ENCODE measurements at places on chromosomes 3 and 15.

DNA sequence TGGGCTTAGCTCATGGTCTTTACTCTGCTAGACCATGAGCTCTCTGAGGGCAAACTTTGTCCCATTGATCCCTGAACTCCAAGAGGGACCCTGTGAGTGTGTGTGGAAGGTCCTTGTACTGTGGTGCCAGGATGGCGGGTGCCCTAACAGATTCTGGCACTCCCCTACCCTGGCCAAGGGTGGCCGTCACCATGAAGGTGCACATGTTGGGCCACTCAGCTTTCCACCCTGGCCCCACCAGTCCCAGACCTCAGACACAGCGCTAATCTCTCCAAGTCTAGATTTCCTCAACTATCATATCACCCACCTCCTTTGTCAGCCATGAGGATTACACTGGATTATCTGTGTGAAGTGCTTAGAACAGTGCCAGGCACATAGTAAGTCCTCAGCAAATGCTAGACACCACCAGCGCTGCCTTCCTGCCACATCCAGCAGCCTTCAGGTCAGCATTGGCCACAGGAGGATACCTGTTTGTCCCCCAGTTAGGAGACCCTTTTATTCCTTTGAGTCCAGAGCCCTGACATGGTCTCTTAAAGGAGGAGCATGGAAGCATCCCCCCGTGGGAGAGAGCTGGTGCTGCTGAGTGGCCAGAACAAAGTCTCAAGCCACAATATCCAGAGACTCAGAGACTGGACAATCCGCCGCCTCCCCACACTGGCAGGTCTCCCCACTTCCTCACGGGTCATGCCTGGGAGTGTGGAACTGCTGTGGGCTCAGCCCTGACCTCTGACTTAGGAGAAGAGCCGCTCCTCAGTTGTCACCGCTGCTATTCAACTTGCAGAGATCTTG lies 44.5 kb upstream of the SLCO2A1 start:
- no peak for DNase-seq

- no peak for DNase-seq
Measured at GRCh38 chr15:99425657-99426301, 140.0 kb upstream of the MEF2A start.

DNA sequence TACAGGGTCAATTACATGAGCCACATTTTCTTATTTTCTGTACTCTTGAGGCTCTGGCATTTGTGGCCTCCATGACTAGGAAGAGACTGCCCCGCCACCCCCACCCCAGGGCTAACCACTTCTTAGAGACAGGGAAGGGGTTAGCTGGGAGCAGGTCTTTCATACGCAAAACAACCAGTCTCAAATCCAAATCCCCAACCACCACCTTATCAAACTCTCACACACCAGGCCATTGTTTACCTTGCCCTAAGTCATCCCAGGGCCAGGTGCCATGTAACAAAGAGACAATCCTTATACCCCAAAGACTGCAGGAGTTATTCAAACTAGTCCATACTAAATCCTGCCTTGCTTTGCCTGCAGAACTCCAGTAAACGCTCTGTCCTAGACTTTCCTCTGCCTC lies 77.8 kb downstream of the B3GNT5 start:
- DNase-seq, result no peak

GRCh38 chr3:183807881-183808280 lies 17.5 kb downstream of the MAP6D1 start:
- DNase-seq, result no peak

GRCh38 chr3:143339451-143339850 lies 219.9 kb downstream of the CHST2 start:
- DNase-seq, result no peak

- peak; percentile 17 for DNase-seq
Measured at GRCh38 chr3:69740103-69741021, 1.1 kb downstream of the MITF start.

DNA sequence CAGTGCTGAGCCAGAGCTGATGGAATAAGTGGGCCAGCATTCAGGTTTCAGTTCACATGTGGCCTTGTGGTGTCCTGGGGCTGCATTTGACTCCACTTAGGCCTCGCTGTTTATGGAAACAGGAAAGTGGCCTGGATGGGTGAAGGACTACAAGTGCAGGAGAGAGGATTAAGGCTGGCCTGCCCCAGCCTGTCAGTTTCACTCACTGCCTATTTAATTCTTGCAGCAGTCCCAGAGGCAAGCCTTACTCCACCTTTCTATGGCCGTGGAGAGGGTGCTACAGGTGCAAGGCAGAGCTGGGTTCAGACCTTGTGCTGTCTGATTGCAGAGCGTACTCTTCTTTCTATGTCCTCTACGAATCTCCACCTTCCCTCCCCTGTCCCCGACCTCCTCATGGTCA lies 37.7 kb downstream of the ABHD17C start:
- DNase-seq, result no peak

DNA sequence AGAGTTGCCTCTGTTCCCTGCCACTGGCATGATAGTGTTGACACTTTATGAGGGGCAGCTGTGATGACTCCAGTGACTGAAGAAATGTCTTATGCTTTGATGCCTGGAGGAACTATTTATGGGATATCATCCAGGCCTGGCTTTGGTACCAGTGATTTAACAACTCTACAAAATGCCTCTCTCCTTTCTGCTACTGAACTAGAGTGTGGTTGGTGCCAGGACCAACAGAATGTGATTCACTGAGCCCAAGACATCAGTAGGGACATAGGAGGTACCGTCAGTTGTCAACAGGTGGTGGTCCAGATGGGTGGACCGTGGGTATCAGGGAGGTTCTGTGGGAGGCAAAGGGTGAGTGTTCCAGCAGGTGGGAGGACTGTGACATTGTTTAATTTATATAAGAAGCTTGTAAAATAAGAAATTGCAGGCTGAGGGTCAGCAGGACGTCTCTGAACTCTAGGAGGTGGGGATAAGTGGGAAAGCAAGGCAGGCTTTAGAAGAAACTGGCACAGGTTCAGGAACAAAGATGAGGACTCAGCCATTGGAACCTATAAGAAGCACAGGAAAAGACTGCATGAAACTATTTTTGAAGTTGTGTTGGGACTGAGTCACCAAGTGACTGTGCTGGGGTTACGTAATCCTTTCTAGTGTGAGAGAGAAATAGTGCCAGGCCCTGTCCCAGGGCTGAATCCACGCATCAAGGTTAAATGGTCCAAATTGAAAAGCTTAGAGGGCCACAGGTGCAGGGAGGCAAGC lies 28.5 kb upstream of the SLC7A14 start:
- peak; percentile 79 for DNase-seq

DNA sequence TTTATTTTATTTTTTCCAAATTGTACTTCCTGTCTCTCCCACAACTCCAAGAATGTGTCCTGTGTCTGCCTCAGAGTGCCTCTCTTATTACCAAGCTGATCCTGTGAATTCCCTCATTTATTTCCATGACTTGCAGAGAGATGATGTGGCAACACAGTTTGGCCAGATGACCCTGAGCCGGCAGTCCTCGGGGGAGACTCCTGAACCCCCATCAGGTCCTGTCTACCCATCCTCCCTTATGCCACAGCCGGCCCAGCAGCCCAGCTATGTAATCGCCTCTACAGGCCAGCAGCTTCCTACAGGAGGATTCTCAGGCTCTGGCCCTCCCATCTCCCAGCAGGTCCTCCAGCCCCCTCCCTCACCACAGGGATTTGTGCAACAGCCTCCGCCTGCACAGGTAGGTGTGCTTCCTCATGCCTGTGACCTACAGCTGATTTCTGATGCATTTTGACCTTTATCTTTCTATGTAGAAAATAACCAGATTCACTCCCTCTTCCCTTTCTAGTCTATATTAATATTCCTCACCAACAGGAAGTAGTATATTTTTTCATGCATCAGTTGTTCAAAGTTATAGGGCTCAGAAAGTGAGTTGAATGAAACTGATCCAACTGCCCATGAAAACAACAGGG lies 100.0 kb downstream of the ARPP21 start:
- no peak for DNase-seq

- no peak for DNase-seq
Measured at GRCh38 chr3:145943952-145944351, 217.0 kb downstream of the PLOD2 start.

- peak; percentile 34 for DNase-seq
Measured at GRCh38 chr3:197224034-197224444, 74.4 kb downstream of the DLG1 start.

DNA sequence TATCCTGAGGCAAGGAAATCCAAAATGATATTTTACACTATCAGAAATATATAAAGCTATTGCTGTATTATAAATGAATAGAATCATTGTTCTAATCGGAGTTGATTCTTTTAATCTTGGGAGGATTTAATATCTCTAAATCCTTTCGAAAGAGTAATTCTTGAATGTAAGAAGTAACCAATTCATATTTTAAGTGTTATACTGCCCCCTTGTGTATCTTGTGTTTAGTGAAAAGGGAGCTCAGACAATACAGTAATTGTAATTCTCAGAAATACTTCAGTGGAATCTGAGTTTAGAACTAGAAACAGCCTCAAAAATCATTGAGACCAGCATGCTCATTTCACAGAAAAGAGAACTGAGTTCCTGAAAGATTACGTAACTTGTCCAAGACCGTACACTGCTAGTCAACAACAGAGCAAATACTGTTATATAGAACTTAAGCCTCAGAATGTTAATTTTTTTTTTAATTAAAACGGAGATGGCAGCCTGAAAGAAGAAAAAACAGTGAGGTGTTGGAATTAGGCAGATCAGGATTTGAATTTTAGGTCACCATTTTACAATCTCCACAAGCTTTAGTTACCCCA lies 42.9 kb downstream of the PLCH1 start:
- peak; percentile 30 for DNase-seq

DNA sequence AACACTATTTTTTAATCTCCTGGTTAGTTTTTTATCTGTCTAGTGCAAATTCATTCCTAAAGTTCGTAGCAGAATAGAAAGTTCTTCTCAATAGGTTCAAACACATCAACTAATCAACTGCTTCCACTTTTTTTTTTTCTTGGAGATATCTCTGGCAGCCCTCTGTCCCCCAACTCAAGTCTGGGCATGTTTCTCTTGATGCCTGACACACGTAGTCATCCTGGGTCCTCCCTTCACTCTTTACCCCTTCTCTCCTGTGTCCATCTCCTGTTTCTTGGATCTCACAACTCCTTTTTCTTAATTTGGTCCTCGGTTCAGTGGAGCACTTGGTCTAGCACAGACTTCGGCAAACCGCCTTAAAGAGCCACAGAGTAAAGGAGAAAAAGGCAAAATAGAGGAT lies 14.4 kb downstream of the TNFAIP8L3 start:
- no peak for DNase-seq

GRCh38 chr15:52288051-52288942 lies 7.3 kb downstream of the MYO5C start:
- DNase-seq, result peak; percentile 71

DNA sequence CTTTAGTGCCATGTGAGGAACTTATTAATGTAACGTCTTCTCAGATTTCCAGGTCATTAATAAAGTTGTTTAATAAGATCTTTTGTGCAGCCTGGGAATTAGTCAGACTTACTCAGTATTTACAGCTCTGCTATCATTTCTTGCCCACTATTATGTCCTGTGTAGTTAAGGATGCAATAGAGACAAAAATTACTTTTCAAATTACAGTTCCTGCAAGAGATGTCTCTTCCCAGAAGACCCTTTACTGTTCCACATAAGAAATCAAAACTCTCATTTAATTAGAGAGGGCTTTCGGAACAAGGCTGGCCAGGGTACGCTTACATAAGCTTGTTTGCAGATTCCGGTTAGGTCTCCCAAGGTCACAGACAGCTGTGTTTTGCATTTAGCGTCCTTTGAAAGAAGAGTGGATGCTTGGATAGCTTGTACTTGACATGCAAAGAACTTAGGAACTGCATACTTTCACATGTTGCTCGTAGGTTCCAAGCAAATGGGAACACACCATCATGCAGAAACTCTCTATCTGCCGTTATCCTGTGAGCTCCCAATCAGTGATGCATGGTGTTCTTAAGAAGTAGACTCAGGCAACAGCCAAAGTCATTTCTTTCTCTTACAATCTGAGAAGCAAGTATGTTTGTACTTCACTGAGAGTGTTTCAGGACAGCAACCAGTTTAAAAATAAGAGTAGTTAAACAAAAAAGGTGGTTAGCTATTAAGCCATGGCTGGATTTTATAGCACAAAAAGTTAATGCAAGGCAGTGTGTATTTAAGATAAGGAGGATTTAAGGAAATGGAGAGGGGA lies 37.4 kb downstream of the FILIP1L start:
- DNase-seq, result no peak

GRCh38 chr3:18245721-18246120 lies 179.4 kb downstream of the SATB1 start:
- no peak for DNase-seq

- no peak for DNase-seq
Measured at GRCh38 chr3:54845551-54845950, 82.3 kb downstream of the LRTM1 start.

GRCh38 chr3:31514570-31514969 lies 18.2 kb upstream of the STT3B start:
- DNase-seq, result no peak

GRCh38 chr15:43998607-43999006 lies 171.8 kb downstream of the WDR76 start:
- peak; percentile 37 for DNase-seq

DNA sequence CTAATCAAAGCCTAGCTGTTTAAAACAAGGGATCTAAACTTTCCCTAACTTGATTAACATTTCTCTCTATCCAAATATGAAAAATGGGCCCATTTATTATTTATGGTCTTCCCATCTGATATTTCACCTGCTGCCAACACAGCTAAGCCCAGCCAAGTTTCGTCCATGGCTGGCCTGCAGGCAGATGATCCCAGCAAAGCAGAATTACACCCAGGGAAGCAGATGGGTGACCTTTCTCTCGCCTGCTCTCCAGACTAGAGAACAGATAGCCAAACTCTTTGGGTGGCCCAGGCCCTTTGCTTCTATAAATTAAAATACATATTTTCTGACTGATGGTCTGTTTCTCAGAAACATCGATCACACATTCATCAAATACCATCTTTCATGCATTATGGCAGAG lies 1038.8 kb downstream of the AGBL1 start:
- no peak for DNase-seq

- DNase-seq, result no peak
Measured at GRCh38 chr3:111237946-111238345, 166.3 kb downstream of the NECTIN3 start.

- DNase-seq, result no peak
Measured at GRCh38 chr15:44099671-44100070, 95.4 kb downstream of the FRMD5 start.

GRCh38 chr3:69948246-69948862 lies 51.2 kb upstream of the SAMMSON start:
- DNase-seq, result peak; percentile 36

DNA sequence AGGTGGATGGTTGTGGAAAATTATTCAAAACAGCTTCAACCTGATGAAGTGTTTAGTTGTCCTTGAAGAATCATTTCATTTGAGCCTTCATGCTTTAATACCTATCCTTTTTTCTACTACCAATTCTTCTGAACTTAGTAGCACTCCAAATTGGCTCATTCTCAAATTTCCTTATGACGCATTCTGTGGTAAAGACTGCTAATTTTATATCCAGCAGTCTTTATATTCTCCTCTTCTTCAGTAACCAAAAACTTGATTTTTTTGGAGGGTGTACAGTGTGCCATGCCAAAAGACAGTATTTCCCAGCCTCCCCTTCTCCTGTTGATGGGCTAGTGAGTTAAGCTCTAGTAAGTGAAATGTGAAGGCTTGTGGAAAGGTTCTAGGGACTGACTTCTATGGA lies 25.2 kb downstream of the CGNL1 start:
- DNase-seq, result no peak

Measured in AG08396 (cell line).